Spinal cord (tissue), 10 donors: ENCODE measurements at places on chromosomes 6 and 20. TPM values are rescaled to one million over a fixed set of nuclear protein-coding genes. Genes with fewer than 3 reads are reported as not detected.

- no peaks in the 10 kb centered on the region for H3K27me3 ChIP-seq
- H3K27ac ChIP-seq = no peak overlapping the region
- DNase-seq = no peak
Observed at GRCh38 chr6:157090736-157091135, 232.6 kb downstream of the TMEM242 start.

DNA sequence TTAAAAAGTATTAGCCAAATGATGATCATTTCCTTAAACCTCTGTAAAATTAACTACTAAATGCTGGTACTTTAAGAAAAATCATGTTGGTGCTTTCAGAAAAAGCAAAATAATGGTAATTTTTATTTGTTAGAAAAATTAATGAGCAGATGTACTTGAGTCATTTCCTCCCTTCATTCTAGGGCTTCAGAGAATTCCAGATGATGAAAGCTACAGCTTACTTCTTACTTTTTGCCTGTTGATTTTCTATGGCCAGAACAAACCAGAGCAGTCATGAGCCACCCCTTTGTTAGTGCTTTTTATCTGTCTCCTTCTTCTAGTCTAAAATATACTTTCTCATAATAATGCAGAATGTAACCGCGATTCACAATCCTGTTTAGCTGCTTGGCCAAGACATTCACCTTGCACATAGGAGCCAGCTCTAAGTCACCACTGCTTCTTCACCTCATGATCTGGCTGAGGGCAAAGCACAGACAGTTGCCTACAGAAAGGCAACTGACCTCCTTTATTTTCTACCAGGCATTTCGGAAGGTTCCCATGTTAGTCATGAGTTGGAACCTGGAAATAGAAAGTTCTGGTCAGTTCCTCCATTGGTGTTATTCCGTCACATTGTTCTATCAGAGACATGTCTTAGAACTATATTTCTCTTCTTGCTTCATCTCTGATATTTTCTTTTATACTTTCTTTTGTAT, 43.5 kb upstream of the TINAG start:
- H3K4me3 ChIP-seq = no peak overlapping the region
- no peak overlapping the region for H3K27ac ChIP-seq
- DNase-seq = no peak
- no peaks in the 10 kb centered on the region for H3K36me3 ChIP-seq
- H3K27me3 ChIP-seq = no peaks in the 10 kb centered on the region
- no peaks in the 10 kb centered on the region for H3K4me1 ChIP-seq

DNA sequence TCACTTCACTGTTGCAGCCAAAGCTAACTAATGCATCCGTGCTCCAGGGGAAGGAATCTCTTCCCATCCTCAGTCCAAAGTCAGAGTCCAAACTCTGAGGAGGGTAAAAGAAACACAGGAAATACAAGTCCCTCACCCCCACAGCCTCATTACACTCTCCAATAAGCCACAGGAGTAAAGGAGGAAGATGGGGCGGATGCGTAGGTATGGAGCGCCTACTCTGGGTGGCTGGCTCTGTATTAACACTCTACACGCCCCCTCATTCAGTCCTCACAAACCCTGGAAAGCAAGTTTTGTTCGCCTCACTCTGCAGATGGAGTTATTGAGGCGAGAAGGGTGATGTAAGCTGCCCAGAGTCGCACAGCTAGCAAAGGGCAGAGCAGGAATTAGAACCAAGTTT, 242.9 kb downstream of the NRN1 start:
- peak overlapping the region; percentile 70 for H3K27ac ChIP-seq
- no peaks in the 10 kb centered on the region for H3K27me3 ChIP-seq
- H3K4me3 ChIP-seq = no peak overlapping the region
- no peak for DNase-seq

The PRRT1 gene
- 0.83 TPM for total RNA-seq

GRCh38 chr6:23265270-23265669, 695.9 kb downstream of the HDGFL1 start:
- no peak overlapping the region for H3K27ac ChIP-seq
- no peak for DNase-seq
- H3K4me1 ChIP-seq = no peaks in the 10 kb centered on the region
- H3K36me3 ChIP-seq = no peaks in the 10 kb centered on the region
- no peaks in the 10 kb centered on the region for H3K27me3 ChIP-seq
- H3K4me3 ChIP-seq = no peak overlapping the region

GRCh38 chr20:63567386-63568169, 6.5 kb downstream of the HELZ2 start:
- H3K27me3 ChIP-seq = no peaks in the 10 kb centered on the region
- no peak overlapping the region for H3K4me3 ChIP-seq
- peaks cover 61% of the 10 kb centered on the region for H3K36me3 ChIP-seq
- H3K4me1 ChIP-seq = peaks cover 3% of the 10 kb centered on the region

DNA sequence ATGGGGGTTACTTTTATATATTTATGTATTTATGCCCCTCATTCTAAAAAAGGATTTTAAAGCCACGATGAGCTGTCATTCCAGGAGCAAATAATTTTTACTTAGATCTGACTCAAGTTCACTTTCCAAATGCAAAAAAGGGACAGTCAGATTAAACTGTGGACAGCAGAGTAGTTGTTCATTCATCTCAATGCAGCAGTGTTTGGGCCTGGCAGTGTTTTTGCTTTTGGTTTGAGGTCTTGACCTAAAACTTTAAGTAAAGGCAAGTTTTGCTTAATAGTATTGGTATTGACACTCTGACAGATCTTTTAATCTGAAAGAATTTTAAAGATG, 13.9 kb downstream of the JARID2 start:
- H3K27ac ChIP-seq = no peak overlapping the region
- peaks cover 31% of the 10 kb centered on the region for H3K4me1 ChIP-seq
- H3K27me3 ChIP-seq = no peaks in the 10 kb centered on the region
- no peak overlapping the region for H3K4me3 ChIP-seq

- no peaks in the 10 kb centered on the region for H3K27me3 ChIP-seq
- no peak overlapping the region for H3K27ac ChIP-seq
- H3K4me1 ChIP-seq = no peaks in the 10 kb centered on the region
- H3K36me3 ChIP-seq = no peaks in the 10 kb centered on the region
Observed at GRCh38 chr6:140208286-140208685, 833.8 kb upstream of the CITED2 start.

- no peak overlapping the region for H3K27ac ChIP-seq
- H3K36me3 ChIP-seq = no peaks in the 10 kb centered on the region
- no peak for DNase-seq
- H3K27me3 ChIP-seq = no peaks in the 10 kb centered on the region
- H3K4me3 ChIP-seq = no peak overlapping the region
Observed at GRCh38 chr6:100153636-100154275, 159.7 kb upstream of the MCHR2 start.

DNA sequence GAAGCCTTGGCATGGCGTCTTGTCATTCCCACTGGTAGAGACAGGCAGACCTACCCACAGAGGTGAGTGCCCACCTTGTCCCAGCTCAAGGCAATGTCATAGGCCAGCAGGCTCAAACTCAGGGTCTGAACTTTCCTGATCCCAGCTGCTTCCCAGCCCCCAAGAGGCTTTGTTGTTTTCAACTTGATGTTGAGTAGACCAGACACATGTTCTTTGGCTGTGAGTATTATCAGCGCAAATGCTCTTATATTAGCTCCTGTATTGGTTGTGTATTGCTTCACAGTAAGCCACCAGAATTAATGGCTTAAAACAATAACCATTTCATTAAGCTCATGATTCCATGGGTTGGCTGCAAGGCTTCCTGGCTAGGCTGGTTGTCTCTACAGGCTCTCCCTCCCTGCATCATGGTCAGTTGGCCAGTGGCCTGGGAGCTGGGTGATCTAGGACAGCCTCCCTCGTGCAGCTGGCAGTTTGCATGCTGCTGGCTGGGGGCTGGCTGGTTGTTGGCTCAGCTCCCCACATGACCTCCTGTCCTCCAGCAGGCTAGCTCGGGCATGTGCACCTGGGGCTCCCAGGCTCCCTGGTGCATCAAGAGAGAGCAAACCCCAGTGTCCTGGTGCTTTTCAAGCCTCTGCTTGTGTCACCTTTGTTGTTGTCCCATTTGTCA, 21.6 kb downstream of the TOX2 start:
- no peaks in the 10 kb centered on the region for H3K36me3 ChIP-seq
- no peak overlapping the region for H3K27ac ChIP-seq
- no peaks in the 10 kb centered on the region for H3K27me3 ChIP-seq

GRCh38 chr6:90442366-90442765, 144.5 kb downstream of the MAP3K7 start:
- H3K4me3 ChIP-seq = no peak overlapping the region
- H3K4me1 ChIP-seq = no peaks in the 10 kb centered on the region
- H3K27ac ChIP-seq = no peak overlapping the region
- DNase-seq = no peak
- no peaks in the 10 kb centered on the region for H3K36me3 ChIP-seq

The CAGE1 gene
- 0.17 TPM for total RNA-seq

- peaks cover 20% of the 10 kb centered on the region for H3K4me1 ChIP-seq
- H3K27ac ChIP-seq = no peak overlapping the region
- H3K36me3 ChIP-seq = no peaks in the 10 kb centered on the region
- DNase-seq = no peak
- no peaks in the 10 kb centered on the region for H3K27me3 ChIP-seq
Observed at GRCh38 chr6:7166410-7167293, 58.9 kb downstream of the RREB1 start.

- H3K4me3 ChIP-seq = no peak overlapping the region
- H3K36me3 ChIP-seq = no peaks in the 10 kb centered on the region
- no peaks in the 10 kb centered on the region for H3K4me1 ChIP-seq
- H3K27ac ChIP-seq = no peak overlapping the region
- no peak for DNase-seq
- no peaks in the 10 kb centered on the region for H3K27me3 ChIP-seq
Observed at GRCh38 chr20:24106150-24106800, 117.7 kb upstream of the GGTLC1 start.

GRCh38 chr6:170261643-170262488, 29.0 kb downstream of the DLL1 start:
- H3K27ac ChIP-seq = no peak overlapping the region
- peaks cover 36% of the 10 kb centered on the region for H3K4me1 ChIP-seq
- peaks cover 5% of the 10 kb centered on the region for H3K27me3 ChIP-seq

- no peak overlapping the region for H3K4me3 ChIP-seq
- no peaks in the 10 kb centered on the region for H3K36me3 ChIP-seq
- H3K27ac ChIP-seq = no peak overlapping the region
- H3K27me3 ChIP-seq = peaks cover 2% of the 10 kb centered on the region
- peaks cover 2% of the 10 kb centered on the region for H3K4me1 ChIP-seq
Observed at GRCh38 chr6:28000351-28001045, 43.5 kb downstream of the OR2B6 start.

- no peaks in the 10 kb centered on the region for H3K36me3 ChIP-seq
- DNase-seq = no peak
- no peak overlapping the region for H3K27ac ChIP-seq
- H3K4me3 ChIP-seq = no peak overlapping the region
- H3K4me1 ChIP-seq = peaks cover 9% of the 10 kb centered on the region
Observed at GRCh38 chr20:46814366-46815232, 80.0 kb upstream of the EYA2 start.

DNA sequence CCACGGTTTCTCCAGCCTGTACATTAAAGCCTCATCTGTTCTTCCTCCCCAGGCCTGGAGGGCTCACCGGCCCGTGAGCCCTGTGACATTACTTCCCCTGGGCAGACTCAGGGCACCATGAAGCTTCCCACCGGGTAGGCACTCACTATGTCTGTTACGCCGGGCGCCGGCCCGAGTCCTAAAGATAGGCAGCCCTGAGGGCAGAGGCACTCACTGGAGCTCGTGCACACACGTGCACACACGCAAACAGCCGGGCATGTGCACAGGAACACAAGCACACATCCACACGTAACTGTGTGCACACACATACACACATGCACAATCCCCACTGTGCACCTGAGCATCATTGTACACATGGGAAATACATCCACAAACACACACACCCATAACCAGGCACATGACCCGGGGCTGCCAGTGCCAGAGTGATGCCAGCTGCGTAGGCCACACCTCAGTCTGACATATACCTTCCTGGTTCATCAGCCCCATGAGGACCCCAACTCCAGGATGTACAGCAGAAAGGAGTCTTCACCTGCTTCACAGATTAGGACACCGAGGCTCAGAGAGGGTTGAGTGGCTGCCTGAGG, 83.7 kb downstream of the YTHDF1 start:
- no peak overlapping the region for H3K27ac ChIP-seq
- no peak for DNase-seq
- H3K27me3 ChIP-seq = peaks cover 7% of the 10 kb centered on the region
- H3K36me3 ChIP-seq = no peaks in the 10 kb centered on the region
- H3K4me3 ChIP-seq = no peak overlapping the region
- peaks cover 13% of the 10 kb centered on the region for H3K4me1 ChIP-seq

DNA sequence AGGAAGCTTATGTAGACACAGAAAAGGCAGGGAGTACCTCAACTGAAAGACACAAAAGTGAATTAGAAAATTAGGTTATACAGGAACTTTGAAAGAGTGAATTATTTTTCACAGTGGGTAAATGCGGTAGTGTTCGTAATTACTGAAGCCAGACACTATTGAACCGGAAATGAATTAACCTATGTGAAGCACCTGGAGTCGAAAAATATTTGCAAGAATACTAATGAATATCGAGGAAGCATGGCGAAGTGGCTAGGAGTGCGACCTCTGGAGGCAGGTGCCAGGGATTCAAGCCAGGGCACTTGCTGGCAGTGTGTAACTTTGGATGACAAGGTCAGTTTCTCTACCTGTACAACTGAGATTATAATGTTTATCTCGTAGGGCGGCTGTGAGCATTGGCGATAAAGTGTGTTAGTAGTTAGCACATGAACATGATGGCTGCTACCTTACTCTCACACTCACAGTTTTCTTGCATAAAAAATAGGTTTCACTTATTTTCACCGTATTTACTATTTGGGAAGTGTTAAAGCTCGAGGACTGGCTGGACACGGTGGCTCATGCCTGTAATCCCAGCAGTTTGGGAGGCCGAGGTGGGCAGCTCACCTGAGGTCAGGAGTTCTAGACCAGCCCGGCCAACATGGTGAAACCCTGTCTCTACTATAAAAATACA, 567 bp upstream of the SLC18B1 start:
- H3K36me3 ChIP-seq = no peaks in the 10 kb centered on the region
- H3K27me3 ChIP-seq = no peaks in the 10 kb centered on the region
- H3K4me1 ChIP-seq = peaks cover 4% of the 10 kb centered on the region
- peak; percentile 91 for DNase-seq

DNA sequence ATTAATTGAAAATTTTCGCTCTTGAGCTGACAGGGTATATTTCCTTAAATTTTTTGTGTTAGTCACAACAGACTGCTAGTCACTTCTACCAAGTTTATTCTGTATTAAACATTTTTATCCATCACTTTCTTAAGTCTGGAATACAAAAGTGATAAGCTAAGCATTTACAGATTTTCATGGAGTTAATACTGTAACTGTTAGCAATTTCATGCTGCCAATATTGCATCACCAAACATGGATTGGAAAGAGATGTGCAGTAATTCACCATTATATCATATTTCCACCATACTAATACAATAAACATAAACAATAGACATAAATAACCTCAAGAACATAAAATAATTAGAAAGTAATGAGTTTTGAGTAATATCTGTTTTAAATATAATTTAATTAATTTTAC, 854.0 kb upstream of the CITED2 start:
- no peak overlapping the region for H3K4me3 ChIP-seq
- no peak for DNase-seq
- H3K4me1 ChIP-seq = no peaks in the 10 kb centered on the region
- no peak overlapping the region for H3K27ac ChIP-seq
- H3K36me3 ChIP-seq = no peaks in the 10 kb centered on the region
- no peaks in the 10 kb centered on the region for H3K27me3 ChIP-seq

GRCh38 chr20:40603057-40603651, 85.9 kb downstream of the MAFB start:
- no peaks in the 10 kb centered on the region for H3K36me3 ChIP-seq
- H3K27ac ChIP-seq = no peak overlapping the region
- DNase-seq = no peak
- no peak overlapping the region for H3K4me3 ChIP-seq

The SPATA25 gene
- 1.3 TPM for total RNA-seq
